Transverse colon (tissue), 4 donors: ENCODE measurements at places on chromosomes 5 and 9. TPM values are rescaled to one million over a fixed set of nuclear protein-coding genes. Genes with fewer than 3 reads are reported as not detected.

The TMEM171 gene
- 32.8 TPM for total RNA-seq

The PRR16 gene
- total RNA-seq = 2.7 TPM

The RFESD gene
- total RNA-seq = 1.1 TPM

The SPINK4 gene
- total RNA-seq = not detected

The ZNF474 gene
- total RNA-seq = not detected

- no peak overlapping the region for H3K27ac ChIP-seq
- DNase-seq = no peak
- H3K4me1 ChIP-seq = peaks cover 18% of the 10 kb centered on the region
- H3K27me3 ChIP-seq = no peaks in the 10 kb centered on the region
Observed at GRCh38 chr9:107280543-107280942, 2.5 kb upstream of the RAD23B start.

- DNase-seq = no peak
- H3K36me3 ChIP-seq = no peaks in the 10 kb centered on the region
- no peak overlapping the region for H3K27ac ChIP-seq
- no peak overlapping the region for H3K4me3 ChIP-seq
Observed at GRCh38 chr9:125416517-125416916, 154.9 kb downstream of the GAPVD1 start.

GRCh38 chr9:36426945-36427344 lies 26.9 kb upstream of the RNF38 start:
- no peak for DNase-seq
- H3K27me3 ChIP-seq = no peaks in the 10 kb centered on the region
- H3K27ac ChIP-seq = no peak overlapping the region
- H3K4me3 ChIP-seq = no peak overlapping the region

DNA sequence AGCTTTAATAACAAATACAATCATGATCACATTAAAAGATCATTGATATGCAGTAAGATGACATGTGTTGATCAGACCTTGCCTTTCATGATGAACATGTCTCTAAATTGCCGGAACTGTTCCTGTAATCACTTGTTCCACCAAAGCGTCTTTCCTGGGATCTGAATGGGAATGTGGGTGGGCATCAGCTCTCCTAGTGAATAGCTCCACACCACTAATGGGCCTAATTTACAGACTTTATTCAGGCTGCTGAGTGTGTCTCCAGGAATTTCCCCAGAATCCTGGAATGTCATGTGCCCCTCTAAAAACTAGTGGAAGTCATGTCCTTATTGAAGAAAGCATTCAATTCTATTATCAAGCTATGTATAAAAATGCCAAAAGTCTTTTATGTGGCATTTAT lies 765.1 kb upstream of the CTNND2 start:
- no peaks in the 10 kb centered on the region for H3K36me3 ChIP-seq
- no peak overlapping the region for H3K4me3 ChIP-seq
- H3K27me3 ChIP-seq = no peaks in the 10 kb centered on the region
- H3K4me1 ChIP-seq = no peaks in the 10 kb centered on the region

- H3K36me3 ChIP-seq = no peaks in the 10 kb centered on the region
- no peak overlapping the region for H3K4me3 ChIP-seq
- no peaks in the 10 kb centered on the region for H3K4me1 ChIP-seq
- H3K27ac ChIP-seq = no peak overlapping the region
- H3K27me3 ChIP-seq = no peaks in the 10 kb centered on the region
Observed at GRCh38 chr9:33177639-33178038, 10.5 kb upstream of the B4GALT1 start.

GRCh38 chr9:5626727-5627634 lies 1.9 kb upstream of the RIC1 start:
- H3K36me3 ChIP-seq = no peaks in the 10 kb centered on the region
- H3K27ac ChIP-seq = peak overlapping the region; percentile 97
- DNase-seq = peak; percentile 28
- peaks cover 45% of the 10 kb centered on the region for H3K4me1 ChIP-seq
- peak overlapping the region; percentile 96 for H3K4me3 ChIP-seq

- no peaks in the 10 kb centered on the region for H3K36me3 ChIP-seq
- no peaks in the 10 kb centered on the region for H3K27me3 ChIP-seq
- H3K27ac ChIP-seq = no peak overlapping the region
- DNase-seq = no peak
Observed at GRCh38 chr5:78537821-78538220, 110.8 kb downstream of the LHFPL2 start.

DNA sequence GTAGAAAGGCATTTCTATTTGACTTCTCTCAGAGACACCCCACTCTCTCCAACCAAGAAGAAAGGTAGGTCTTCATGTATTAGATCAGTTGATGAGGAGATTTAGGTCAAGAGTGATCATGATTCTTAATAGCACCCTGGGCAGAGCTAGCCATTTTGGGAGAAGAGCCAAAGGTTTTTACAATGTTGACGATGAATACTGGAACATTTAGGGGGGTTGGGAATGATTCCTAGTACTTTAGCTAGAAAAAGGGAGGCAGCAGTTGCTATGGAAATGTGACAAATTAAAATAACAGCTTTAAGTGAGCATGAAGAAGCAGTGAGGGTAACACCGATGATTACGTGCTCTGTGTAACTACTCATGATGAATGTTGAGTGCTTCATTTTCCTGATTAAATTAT lies 9.5 kb upstream of the RPS23 start:
- H3K27me3 ChIP-seq = no peaks in the 10 kb centered on the region
- no peaks in the 10 kb centered on the region for H3K36me3 ChIP-seq
- H3K4me3 ChIP-seq = no peak overlapping the region
- H3K27ac ChIP-seq = no peak overlapping the region
